ENCODE measurements at places on chromosomes 5 and 9. TPM values are rescaled to one million over a fixed set of nuclear protein-coding genes. Genes with fewer than 3 reads are reported as not detected.

ACTBL2 gene
- not detected for total RNA-seq

DNA sequence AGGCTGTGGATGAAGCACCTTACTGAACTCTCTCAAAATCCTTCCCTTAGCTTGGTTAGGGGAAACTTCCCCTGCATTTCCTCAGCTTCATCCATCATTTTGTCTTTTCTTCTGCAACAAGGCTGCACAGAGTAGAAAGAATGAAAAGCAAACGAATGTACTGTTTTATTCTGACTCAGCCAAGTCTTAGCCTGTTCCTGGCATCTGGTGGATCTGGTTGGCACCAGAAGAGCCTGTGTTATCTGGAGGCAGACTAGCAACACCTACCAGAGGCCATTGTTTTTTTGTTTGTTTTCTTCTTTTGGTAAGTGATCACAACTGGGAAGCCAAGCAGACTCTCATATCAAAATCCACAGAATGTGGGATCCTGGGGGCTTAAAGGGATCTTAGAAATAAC lies 200.7 kb downstream of the FANCC start:
- DNase-seq, result no peak

- DNase-seq, result no peak
These were observed 517.1 kb downstream of the ZNF608 start for GRCh38 chr5:124229352-124229751.

GRCh38 chr5:96852759-96853158 lies 23.5 kb upstream of the ERAP2 start:
- no peak for DNase-seq

- no peak for DNase-seq
These were observed 1059.1 kb upstream of the DMAC1 start for GRCh38 chr9:8858596-8859161.

DNA sequence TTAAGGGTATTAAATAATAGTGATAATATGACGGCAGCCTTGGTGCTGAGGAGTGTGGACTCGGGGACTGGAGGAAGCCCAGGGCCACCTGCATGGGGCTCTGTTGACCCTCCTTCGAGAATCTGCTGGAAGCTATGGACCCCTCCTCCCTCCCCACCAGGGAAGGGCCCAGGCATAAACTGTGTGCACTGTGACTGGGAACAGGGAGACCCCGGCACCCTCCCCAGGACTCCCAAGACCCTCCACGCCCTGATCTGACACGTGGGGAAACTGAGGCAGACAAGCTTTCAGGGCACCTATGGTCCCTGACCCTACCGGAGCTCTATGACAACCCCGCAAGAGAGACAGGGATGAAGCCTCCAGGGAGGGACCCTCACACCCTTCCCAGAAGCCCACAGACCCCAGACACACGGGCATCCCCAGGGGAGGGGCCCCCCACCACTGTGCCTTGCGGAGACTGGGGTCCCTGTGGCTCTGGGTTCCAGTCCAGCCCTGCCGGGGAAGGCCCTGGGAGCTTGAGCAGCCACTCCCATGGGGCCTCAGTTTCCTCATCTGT lies 6.5 kb upstream of the EGFL7 start:
- no peak for DNase-seq

Data from left ventricle myocardium inferior (tissue), 1 donor.